ENCODE measurements at places on chromosomes 3 and 15.

GRCh38 chr3:60250206-60250605 lies 1001.0 kb downstream of the FHIT start:
- DNase-seq: no peak

GRCh38 chr15:87816016-87816415 lies 440.5 kb downstream of the NTRK3 start:
- no peak for DNase-seq

- no peak for DNase-seq
These were observed 91.6 kb downstream of the RASA2 start for GRCh38 chr3:141578202-141578973.

- no peak for DNase-seq
These were observed 53.9 kb upstream of the ATOSA start for GRCh38 chr15:52733088-52733487.

- DNase-seq: no peak
These were observed 252.3 kb downstream of the PTPRG start for GRCh38 chr3:61813636-61814035.

DNA sequence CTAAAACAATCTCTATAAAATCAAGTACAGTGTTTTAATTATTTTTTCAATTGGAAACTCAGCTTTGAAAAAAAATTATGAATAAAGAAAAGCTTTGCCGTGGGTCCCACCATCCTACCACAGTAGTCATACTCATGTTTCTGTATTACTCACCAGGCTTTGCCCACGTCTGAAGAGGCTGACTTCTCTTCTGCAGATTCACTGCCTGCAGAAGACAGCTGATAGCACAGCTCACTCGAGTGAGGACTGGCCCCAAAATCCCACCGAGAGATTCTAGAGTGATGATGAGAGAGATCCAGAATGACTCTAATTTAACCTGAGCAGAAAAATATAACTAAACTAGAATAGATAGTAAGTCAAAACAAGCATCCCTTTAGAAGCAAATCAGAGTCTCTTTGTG lies 11.9 kb downstream of the C2CD4B start:
- no peak for DNase-seq

DNA sequence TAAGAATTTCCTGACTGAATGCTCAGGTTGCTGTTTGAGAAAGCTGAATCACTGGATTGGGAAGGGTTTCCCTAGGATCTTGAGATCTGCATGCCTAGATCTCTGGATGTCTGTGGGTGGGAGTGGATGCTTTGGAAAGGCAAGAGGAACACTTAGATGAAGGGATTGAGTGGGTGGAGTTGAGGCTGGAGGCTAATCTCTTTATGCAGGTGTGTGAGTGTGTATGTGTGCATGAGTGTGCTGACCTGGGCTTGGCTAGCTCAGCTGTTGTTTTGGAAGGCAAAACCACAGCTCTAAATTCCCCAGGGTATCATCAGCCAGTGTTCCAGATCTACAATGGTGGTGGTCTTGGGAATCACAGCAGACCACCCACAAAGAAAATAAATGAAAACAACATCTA lies 60.5 kb downstream of the CLDN1 start:
- no peak for DNase-seq

GRCh38 chr3:107142786-107143575 lies 234.3 kb upstream of the CCDC54 start:
- DNase-seq: no peak

DNA sequence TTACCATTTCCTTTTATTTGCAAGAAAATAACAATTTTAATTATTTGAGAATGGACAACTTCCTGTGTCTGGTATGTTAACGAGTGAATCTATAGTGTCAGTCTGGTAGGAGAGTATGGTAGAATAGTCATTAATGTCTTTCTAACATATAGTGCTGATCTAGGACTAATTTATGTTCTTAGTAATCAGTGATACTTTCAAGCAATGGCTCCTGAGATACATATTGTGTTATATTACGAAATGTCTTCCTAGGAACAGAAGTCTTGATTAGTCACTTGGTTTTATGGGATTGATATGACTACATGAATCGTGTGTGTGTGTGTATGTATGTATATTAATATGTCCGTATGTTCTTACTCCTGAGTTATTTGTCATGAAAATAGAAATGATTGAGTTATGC lies 66.6 kb upstream of the PAQR5 start:
- DNase-seq: no peak
